ENCODE measurements at places on chromosomes 11 and 22. TPM values are rescaled to one million over a fixed set of nuclear protein-coding genes. Genes with fewer than 3 reads are reported as not detected.
A peak's percentile ranks its signal among the peaks of the same experiment; 100 is the strongest.

- H3K27me3 ChIP-seq: no peaks in the 10 kb centered on the region
- H3K4me1 ChIP-seq: peaks cover 1% of the 10 kb centered on the region
- H3K4me3 ChIP-seq: no peak overlapping the region
- DNase-seq: peak; percentile 8
Observed at GRCh38 chr11:67732045-67732787, 57.8 kb upstream of the ALDH3B2 start.

SLC22A25 gene
- total RNA-seq: not detected

- no peak for DNase-seq
- peak overlapping the region; percentile 78 for H3K27ac ChIP-seq
- H3K36me3 ChIP-seq: no peaks in the 10 kb centered on the region
Observed at GRCh38 chr11:123362186-123362585, 67.9 kb upstream of the GRAMD1B start.

- no peaks in the 10 kb centered on the region for H3K27me3 ChIP-seq
- H3K4me3 ChIP-seq: no peak overlapping the region
- DNase-seq: no peak
- no peaks in the 10 kb centered on the region for H3K36me3 ChIP-seq
- no peaks in the 10 kb centered on the region for H3K4me1 ChIP-seq
Observed at GRCh38 chr11:77155082-77155475, 27.0 kb downstream of the MYO7A start.

APOA4 gene
- not detected for total RNA-seq

RBMXL2 gene
- 0.37 TPM for total RNA-seq

DNA sequence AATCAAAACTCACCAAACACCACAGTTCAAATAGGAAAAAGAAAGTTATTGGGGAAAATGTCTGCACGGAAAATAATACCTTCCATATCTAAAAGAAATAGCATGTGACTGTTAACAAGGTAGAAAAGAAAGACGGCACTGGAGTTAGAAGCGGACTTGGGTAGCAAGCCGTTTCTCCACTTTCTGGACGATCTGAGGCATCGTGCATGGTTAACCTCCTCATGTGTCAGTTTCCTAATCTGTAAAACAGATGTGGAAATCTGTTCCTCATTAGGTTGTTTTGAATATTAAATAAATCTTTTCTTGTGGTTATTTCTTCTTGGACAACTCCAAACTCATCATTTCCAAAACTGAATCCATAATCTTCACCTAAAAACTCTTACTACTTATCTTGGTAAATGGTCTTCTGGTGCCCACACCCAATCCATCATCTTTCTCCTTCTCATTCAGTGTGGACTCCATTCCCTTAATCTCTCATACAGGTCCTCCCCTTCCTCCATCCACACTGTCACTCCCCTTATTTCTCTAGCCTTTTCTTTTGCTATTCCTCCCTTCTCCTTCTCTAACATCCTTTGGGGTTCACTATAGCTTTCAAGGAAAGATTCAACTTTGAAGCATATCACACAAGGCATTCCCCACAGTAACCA, 53.5 kb downstream of the VSIG10L2 start:
- no peak for DNase-seq
- H3K36me3 ChIP-seq: no peaks in the 10 kb centered on the region
- no peaks in the 10 kb centered on the region for H3K4me1 ChIP-seq
- no peaks in the 10 kb centered on the region for H3K27me3 ChIP-seq
- no peak overlapping the region for H3K4me3 ChIP-seq

GRCh38 chr11:129453293-129453721, 77.7 kb downstream of the BARX2 start:
- no peak overlapping the region for H3K4me3 ChIP-seq
- H3K36me3 ChIP-seq: no peaks in the 10 kb centered on the region
- H3K4me1 ChIP-seq: peaks cover 5% of the 10 kb centered on the region
- no peaks in the 10 kb centered on the region for H3K27me3 ChIP-seq

DNA sequence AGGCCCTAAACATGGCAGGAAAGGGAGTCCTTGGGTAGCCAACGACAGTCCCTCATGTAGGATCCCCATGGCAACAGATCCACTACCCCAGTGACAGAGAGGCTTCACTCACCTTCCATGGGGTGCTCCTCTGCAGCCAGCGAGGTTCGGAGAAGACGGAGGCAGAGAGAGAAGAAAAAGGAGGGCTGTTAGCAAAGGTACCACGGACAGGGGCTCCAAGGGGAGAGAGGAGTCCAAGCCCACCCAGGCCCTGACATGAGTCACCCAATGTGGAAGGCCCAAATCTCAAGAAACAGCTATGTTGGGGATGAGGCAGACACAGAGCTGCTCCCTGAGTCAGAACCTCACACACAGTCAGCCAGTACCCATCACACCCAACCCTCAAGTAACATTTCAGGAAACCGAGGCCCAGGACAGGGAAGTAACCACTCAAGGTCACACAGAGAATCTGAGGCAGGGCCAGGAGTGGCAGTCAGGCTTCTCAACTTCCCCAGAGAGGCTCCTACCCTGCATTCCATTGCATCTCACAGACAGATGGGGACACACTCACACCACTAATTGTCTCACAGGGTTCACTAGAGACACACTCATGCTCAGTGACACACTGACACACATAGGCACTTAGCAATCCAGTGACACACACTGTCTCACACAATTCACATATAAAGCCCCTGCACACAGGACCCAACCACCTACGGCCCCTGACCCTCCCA, 25.2 kb downstream of the NRXN2 start:
- peaks cover 7% of the 10 kb centered on the region for H3K27me3 ChIP-seq
- H3K4me3 ChIP-seq: no peak overlapping the region
- H3K27ac ChIP-seq: no peak overlapping the region
- DNase-seq: no peak
- no peaks in the 10 kb centered on the region for H3K36me3 ChIP-seq

- H3K4me3 ChIP-seq: no peak overlapping the region
- no peak overlapping the region for H3K27ac ChIP-seq
- no peaks in the 10 kb centered on the region for H3K27me3 ChIP-seq
- DNase-seq: peak; percentile 31
- no peaks in the 10 kb centered on the region for H3K36me3 ChIP-seq
- no peaks in the 10 kb centered on the region for H3K4me1 ChIP-seq
Observed at GRCh38 chr22:35102663-35103062, 36.7 kb downstream of the ISX start.

DNA sequence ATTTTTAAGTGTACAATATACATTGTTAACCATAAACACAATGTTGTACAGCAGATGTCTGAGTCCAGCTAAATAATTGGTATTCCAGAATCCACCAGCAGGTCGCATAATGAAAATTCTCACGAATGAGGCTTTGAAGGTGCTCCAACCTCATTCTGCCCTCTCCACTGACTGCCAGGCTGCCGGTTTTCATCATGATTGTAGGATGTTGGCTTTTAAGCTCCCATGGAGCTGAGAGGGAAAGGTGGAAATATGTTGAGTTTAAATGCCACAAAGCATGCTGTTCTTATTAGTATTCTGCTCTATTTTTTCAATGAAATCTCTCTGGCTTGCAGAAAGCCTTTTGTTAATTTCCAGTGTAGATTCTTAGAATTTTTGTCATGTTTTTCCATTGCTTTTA, 337.2 kb upstream of the DDI1 start:
- peaks cover 3% of the 10 kb centered on the region for H3K4me1 ChIP-seq
- no peak overlapping the region for H3K4me3 ChIP-seq
- no peak overlapping the region for H3K27ac ChIP-seq

GRCh38 chr22:37330200-37331033, 48.1 kb downstream of the CYTH4 start:
- no peaks in the 10 kb centered on the region for H3K36me3 ChIP-seq
- peak; percentile 80 for DNase-seq

DNA sequence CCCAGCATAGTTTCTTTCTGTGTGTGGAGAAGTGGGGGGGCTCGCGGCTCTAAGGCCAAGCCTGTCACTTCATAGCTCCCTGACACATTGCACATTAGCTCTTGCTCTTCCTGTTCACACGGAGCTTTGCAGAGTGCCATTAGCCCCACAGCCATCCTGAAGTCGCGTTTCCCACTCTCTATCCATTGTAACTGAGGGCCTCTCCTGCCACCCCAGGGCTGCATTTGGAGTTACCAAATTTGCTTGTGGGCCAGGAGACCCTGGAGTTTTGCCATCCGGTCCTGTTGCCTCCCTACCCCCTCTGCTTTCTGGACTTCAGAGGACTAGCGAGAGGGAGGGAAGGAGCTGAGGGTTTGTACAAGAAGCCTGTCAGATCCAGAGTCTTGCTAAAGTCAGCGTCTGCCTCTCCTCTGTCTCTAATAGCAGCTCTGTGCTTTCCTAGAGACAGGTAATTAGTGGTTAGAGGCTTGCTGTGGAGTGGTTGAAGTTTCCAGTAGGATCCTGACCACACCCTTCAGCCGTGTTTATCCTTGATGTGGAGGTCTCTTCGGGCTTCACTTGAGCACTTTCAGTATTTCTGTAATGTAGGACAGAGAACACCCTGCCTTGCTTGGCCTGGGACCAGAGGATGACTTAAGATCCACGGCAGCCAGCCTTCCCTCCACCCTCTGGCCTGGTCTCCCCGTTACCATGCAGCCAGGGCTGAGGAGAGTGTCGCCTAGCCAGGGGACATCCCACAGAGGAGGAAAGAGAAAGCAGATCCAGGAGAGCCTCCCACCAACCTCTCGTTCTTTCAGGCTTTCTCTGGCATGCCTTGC, 14.1 kb downstream of the DCPS start:
- no peaks in the 10 kb centered on the region for H3K27me3 ChIP-seq
- DNase-seq: peak; percentile 89
- H3K4me3 ChIP-seq: no peak overlapping the region
- peak overlapping the region; percentile 63 for H3K27ac ChIP-seq

OR10D3 gene
- total RNA-seq: not detected

- peaks cover 15% of the 10 kb centered on the region for H3K4me1 ChIP-seq
- H3K36me3 ChIP-seq: no peaks in the 10 kb centered on the region
- no peak overlapping the region for H3K4me3 ChIP-seq
Observed at GRCh38 chr22:30697975-30698374, 3.3 kb downstream of the OSBP2 start.

- H3K4me3 ChIP-seq: no peak overlapping the region
- no peaks in the 10 kb centered on the region for H3K36me3 ChIP-seq
- H3K4me1 ChIP-seq: no peaks in the 10 kb centered on the region
- no peaks in the 10 kb centered on the region for H3K27me3 ChIP-seq
- no peak overlapping the region for H3K27ac ChIP-seq
- peak; percentile 49 for DNase-seq
Observed at GRCh38 chr22:46674367-46674781, 54.2 kb downstream of the GRAMD4 start.

DNA sequence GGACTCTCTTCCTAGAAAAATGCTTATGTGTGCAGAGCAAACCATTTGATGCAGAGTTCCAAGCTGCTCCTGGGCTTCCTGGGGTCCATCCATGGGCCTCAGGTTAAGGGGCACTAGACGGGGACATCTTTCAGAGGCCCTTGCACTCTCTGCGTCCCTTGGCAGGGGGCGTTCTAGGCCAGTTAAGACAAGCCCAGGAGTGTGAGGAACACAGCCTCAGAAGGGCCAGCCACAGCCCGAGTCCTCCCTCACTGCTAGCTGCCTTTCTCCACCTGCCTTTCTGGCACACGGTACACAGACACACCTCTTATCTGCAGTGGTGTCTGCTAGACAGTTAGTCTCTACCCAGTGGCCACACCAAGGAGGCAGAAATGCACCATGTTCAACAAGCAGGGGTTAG, 18.0 kb upstream of the BID start:
- DNase-seq: no peak
- no peak overlapping the region for H3K4me3 ChIP-seq
- H3K36me3 ChIP-seq: peaks cover 10% of the 10 kb centered on the region
- no peaks in the 10 kb centered on the region for H3K4me1 ChIP-seq
- no peaks in the 10 kb centered on the region for H3K27me3 ChIP-seq

OR8I2 gene
- not detected for total RNA-seq

DNA sequence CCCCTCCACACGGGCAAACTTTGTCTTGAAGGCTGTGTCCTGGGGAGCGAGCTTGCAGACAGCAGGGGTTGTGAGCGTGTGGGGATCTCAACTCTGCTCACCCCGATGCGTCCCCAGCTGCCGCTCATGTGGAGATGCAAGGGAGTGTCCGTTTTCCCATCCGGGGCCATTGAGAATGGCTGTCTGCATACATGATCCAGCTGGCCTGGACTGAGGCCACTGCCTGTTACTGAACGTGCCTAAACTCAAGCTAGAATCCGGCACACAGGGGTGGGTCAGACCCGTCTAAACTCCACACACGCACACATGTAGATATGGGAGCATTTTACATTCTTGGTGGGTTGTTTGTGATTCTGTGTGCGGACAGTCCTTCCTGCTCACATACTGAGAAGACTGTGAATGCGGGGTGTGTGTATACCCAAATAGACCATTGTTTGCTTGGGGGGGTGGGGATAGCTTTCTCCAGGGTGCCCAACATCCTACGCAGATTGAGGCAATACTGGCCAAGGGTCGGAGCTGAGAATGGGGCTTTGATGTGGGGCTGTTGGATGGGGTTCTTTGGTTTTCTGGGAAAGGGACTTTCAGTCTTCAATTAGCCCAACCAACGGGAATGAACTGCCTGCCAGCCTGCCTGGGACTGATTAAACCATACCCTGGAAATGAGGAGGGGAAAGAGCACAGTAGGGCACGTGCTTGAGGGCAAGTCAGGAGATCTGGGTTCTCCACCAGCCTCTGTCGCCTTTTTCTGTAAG, 60.4 kb downstream of the ST3GAL4 start:
- peak overlapping the region; percentile 89 for H3K27ac ChIP-seq
- H3K27me3 ChIP-seq: no peaks in the 10 kb centered on the region
- no peak overlapping the region for H3K4me3 ChIP-seq
- peaks cover 60% of the 10 kb centered on the region for H3K4me1 ChIP-seq
- peaks cover 8% of the 10 kb centered on the region for H3K36me3 ChIP-seq

DNA sequence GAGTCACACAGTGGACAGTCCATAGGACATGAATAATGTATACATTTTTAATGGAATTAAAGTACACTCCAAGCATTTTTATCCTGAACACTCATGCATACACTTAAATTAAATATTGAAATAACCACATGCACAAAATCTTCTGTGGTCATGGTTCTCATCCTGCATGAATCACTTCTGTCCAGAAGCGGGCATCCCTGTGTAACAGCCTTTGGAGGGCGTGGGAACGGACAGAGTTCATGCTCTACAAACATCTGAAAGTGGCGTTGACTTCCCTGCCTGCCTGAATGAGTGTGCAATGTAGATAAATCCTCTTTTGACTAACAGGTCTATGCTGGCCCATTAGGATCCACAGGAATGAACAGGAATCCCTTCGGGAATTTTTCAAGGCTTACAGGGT, 780.2 kb downstream of the BRD1 start:
- H3K4me1 ChIP-seq: no peaks in the 10 kb centered on the region
- no peak overlapping the region for H3K27ac ChIP-seq
- peaks cover 13% of the 10 kb centered on the region for H3K27me3 ChIP-seq
- H3K36me3 ChIP-seq: no peaks in the 10 kb centered on the region

DNA sequence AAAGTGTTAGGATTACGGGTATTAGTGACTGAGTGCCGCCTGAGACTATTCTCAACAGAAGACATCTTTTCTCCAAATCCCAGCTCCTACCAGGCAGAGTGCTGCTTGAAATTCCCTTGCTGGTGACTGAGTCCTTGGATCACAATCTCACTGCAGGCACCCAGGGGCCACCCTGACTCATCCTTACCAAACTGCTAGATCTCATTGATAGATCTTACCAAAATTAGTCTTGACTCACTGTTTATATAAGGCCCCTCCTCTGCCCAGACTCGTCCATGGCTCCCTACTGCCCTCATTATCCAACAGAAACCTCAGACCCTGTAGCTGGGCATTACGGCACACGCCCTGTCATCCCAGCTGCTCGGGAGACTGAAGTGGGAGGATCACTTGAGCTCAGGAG, 14.7 kb downstream of the TBC1D10A start:
- H3K27ac ChIP-seq: peak overlapping the region; percentile 94
- DNase-seq: no peak
- peaks cover 16% of the 10 kb centered on the region for H3K4me1 ChIP-seq

Data from lung (tissue), 17 donors.